ENCODE measurements at places on chromosomes 1 and 21.

- DNase-seq: no peak
Observed at GRCh38 chr1:109225711-109226445, 12.2 kb downstream of the SARS1 start.

- DNase-seq: no peak
Observed at GRCh38 chr1:71245246-71245645, 164.4 kb upstream of the ZRANB2 start.

DNA sequence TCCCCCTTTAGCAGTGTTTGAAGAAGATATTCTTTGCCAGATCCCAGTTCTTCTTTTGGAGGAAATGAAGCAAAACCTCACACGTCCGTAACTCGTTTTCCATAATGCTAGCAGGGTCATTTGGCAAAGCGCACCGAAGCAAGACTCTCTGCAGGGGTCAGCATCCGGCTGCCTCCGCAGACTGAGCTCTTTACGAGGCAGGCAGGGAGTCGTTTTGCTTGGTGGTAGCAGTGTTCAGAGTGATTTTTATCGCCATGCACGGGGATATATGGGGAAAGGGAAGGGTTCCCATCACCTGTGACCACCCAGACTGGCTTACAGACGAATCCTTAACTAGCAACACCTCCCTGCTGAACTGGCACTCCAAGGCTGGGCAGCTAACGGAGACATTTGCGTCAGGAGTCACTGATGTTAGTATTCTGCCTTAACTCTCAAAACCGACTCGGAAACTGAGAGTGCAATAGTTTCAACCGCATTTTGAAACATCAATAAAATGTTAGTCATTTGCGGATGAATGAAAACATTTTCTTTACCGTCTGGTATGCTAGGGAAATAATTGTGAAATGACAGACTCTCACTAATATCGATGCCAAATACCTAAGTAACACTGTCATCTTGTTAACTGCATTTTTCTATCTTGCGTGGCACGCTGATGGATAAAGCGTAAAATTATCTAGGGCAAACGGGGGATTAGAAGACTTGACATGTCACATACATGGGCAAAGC lies 2.2 kb upstream of the NEGR1 start:
- no peak for DNase-seq

DNA sequence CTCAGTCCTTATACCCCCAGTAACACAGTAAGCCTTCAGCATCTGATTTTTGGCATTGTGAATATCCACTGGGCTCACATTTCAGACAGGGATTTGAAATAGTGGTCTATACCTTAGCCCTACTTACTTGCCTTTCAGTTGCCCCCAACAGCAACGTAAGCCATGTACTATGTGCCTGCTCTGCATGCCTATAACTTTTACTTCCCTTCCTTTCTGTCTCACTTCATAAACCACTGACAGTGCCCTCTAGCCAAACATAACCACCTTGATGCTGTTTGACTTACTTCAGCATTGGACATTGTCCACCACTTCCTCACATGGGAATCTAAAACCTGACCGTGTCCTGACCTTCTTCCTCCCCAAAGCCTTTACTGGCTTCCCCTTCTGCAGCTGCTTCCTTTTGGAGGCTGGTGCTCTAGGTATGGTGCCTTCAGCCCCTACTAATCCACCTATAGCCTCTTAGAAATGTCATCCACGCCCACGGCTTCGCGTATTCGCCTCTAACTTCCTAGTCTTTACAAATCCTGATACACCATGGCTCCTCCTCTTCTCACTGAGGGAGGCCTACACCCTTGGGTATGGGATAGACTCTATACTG lies 3.6 kb upstream of the ZNF672 start:
- no peak for DNase-seq

DNA sequence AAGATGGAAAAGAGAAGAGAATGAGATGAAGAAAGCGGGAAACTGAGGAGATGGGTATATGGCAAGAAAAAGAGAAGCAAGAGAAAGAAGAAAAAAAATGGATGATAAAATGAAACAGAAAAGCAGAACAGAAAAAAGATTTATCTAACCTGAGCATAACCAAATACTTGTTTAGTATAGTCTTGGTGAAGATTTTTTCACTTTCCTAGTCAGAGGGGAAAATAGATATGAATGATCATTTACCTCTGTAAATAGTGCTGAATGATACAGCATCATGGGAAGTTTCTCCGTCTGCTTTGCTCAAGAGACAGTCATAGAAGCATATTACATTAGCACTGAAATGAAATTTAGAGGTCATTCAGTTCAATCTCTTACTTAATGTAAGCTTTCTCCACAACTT lies 36.1 kb upstream of the PLPPR4 start:
- no peak for DNase-seq

DNA sequence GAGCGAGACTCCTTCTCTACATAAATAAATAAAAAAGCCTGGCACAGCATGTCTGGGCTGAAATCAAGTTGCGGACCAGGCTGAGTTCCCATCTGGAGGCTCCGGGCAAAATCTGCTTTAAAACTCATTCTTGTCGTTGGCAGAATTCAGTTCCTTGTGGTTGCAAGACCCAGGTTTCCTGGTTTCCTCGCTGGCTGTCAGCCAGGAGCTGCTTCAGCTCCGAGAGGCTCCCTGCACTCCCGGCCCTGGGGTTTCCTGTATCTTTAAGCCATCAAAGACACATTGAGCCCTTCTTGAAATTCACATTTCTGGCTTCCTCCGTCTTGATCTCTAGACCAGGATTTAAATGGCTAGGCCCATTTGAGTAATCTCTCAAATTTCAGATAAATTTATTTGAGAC lies 20.6 kb upstream of the SCCPDH start:
- DNase-seq: no peak

- no peak for DNase-seq
Observed at GRCh38 chr21:17451364-17451891, 61.4 kb upstream of the CXADR start.

- DNase-seq: no peak
Observed at GRCh38 chr21:44773291-44773932, 28.2 kb downstream of the UBE2G2 start.

Data from iPS DF 19.7 (cell line).